Smooth muscle cell of the coronary artery (primary cell): ENCODE measurements at places on chromosomes 3 and 15. TPM values are rescaled to one million over a fixed set of nuclear protein-coding genes. Genes with fewer than 3 reads are reported as not detected.

FAM81A gene
- 0.35 TPM in 1 of 2 replicates, not detected in the other for total RNA-seq

KLHL40 gene
- not detected in 2 replicates for total RNA-seq

NRG4 gene
- not detected in 2 replicates for total RNA-seq

CADPS gene
- total RNA-seq, result 0.08 and 0.82 TPM in 2 replicates

PHLDB2 gene
- 48.1 and 67.3 TPM in 2 replicates for total RNA-seq

APPL1 gene
- total RNA-seq, result 33.5 and 35.7 TPM in 2 replicates

SENP8 gene
- 0.94 and 1.5 TPM in 2 replicates for total RNA-seq

LRRC31 gene
- total RNA-seq, result not detected in 2 replicates

CPA3 gene
- total RNA-seq, result not detected in 2 replicates

CCR4 gene
- under 0.01 TPM in 1 of 2 replicates, not detected in the other for total RNA-seq
